ENCODE measurements at places on chromosomes 5 and 9.

DNA sequence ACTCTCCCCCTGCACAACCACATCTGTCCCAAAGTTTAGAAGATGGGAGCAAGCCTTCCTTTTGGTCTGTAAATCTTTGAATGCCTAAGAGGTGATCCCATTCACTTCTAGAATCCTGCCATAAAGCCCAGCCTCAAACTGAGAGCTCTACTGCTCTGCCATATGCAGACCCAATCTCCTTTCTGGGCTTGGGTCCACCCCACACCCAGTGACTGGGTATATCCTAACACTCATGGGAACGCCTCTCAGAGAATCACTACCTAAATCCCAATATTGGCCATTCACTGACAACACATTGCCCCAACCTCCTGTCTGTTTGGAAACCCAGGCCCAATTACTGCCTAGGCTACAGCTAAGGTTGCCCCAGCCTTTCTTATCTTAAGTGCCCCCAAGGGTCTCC lies 90.7 kb downstream of the MAMDC2 start:
- no peak for DNase-seq

GRCh38 chr9:99851500-99851822 lies 29.8 kb downstream of the NR4A3 start:
- no peak for DNase-seq

DNA sequence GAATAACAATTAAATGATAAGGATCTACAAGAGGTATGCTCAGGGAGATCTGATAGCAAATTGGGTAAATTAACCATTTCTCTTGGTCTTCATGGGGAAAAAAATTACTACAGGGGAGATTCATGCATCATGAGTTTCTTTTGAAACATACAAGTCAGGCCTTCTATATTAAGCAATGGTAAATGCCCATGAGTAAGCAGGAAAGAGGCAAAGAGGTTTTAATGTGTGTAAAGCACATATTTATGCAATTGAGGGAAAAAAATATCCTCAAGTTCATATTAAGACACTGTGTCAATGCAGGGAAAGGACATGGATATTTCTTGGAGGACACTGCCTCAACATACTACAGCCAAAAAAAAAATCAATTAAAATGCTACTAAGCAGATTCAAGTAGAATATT lies 73.4 kb upstream of the NR4A3 start:
- no peak for DNase-seq

GRCh38 chr5:51488803-51489642 lies 105.8 kb downstream of the ISL1 start:
- DNase-seq, result no peak

DNA sequence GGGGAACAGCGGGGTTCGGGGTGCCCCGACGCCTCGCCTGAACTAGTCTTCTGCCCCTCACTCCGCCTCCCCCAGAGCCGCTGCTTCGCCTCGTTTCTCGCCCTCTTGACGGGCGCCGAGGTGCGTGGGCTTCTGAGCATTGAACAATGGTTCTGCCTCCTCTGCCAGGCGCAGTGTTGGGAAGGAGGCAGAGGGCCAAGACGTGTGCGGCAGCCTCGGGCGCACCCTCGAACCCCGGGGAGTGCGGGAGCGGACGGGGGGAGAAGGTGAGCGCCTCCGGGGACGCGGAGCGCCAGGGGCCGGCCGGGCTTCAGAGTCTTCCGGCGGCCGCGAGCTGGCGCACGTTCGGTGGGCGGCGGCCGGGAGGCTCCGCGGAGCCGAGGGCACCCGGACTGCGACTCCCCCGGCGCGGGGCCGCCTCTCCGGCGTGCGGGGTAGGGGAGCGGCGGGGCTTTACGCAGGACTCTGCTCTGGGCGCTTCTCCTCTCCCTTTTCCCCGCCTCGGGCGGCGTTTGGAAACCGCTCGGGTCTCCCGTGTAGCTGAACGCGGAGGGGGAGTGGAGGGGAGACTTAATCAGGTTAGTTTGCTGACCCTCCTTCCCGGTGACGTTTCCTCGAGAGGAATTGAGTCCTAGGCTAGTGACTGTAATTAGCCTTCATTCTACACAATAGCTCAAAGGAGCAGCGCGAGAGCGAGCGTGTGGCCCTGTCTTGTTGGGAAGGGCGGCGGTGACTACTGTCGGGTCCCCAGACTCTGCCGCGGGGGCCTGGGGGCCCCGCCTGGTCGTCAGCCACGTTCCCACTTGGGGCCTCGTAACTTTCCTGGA lies 1.1 kb downstream of the VLDLR start:
- no peak for DNase-seq

DNA sequence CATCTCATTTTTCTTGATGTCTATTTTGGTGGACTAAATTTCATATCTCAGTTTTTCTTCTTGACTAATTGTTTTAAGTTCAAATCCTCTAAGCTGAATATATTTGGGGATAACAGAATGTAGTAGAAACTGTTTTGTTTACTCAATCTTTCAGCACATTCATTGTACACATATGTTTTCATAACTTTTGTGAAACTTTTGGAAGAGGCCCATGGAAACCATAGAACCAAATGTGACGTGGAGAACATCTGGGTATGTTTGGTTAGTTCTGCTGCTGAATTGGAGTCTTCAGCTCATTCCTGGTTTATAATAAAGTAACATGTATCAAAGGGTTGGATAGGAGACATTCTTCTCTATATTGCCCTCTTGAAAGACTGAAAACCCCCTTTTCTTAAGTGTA lies 88.4 kb downstream of the CCDC171 start:
- DNase-seq, result no peak

GRCh38 chr9:82490019-82490499 lies 501.5 kb downstream of the SPATA31D1 start:
- DNase-seq, result no peak

DNA sequence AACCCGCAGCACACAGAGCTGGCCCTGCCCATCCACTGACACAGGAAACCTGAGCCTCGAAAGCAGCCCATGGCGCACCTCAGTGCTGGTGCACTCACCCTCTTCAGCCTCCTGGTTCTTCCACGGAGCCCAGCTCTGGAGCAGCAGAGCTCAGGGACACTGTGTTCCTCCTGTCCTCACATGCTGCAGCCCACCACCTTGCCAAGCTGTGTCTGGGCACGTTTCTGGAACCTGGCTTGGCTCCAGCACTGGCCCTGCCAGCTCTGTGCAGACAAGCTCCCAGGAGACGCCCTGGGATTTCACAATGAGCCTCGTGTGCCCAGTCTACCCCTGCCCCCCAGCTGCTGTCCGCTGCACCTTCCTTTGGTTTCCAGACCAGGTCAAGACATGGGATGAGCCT lies 119.5 kb downstream of the SYK start:
- DNase-seq, result no peak

DNA sequence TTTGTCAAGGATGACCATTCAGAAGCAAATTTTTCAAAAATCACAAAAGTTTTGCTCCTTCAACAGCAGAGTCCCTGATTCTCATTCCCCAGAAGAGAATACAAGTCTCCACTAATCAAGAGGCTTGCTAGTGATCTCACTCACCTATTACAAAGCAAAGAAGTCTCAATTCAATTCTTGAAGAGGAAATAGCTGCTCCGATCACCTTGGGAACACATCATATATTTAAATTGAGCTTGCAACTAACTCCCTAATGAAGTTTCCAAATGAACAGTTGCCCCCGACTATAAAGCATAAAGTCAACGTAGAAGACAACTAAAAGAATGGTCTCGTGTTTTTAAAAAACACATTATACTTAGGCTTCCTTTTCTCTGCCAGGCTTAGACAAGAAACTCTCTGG lies 1.6 kb downstream of the LIFR start:
- DNase-seq, result no peak

- DNase-seq, result no peak
Observed at GRCh38 chr5:178580271-178580955, 9.8 kb downstream of the COL23A1 start.

- DNase-seq, result no peak
Observed at GRCh38 chr5:173495225-173495904, 121.1 kb downstream of the BOD1 start.

- DNase-seq, result no peak
Observed at GRCh38 chr9:36559036-36559695, 13.5 kb upstream of the MELK start.

DNA sequence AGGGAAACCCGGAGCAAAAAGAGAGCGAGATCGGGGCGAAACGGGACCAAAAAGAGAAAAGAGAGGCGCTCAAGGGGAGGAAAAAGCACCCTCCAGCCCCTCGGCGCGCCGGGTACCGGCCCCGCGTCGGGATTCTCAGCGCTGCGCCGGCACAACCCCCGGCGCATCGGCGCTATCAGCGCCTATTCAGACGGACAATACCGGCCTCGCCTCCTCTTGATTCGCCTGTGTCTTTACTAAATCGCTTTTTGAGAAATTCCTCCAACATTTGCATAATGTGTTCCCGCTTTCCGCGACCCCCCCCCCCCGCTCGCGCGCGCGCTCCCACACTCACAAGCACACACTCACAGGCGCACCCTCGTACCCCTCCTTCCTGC lies 578 bp downstream of the LHX6 start:
- no peak for DNase-seq

DNA sequence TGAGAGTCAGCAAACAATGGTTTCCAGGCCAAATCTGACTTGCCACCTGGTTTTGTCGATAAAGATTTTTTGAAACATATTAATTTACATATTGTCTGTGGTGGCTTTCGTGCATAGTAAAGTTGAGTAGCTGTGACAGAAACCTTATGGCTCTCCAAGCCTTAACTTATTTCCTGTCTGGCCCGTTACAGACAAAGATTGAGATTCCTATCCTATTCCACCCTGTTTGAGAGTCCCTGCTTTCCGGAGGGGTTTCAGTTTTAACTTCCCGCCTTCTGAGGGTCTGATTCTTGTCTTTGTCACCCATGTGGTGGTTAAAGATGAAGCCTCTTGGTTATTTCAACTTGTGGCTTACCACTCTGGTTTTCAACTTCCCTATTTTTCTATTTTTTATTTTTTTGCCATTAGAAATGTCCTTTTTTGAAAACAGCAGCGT lies 11.4 kb downstream of the OTULIN start:
- no peak for DNase-seq

GRCh38 chr9:102587281-102587680 lies 407.9 kb upstream of the CYLC2 start:
- DNase-seq, result no peak

GRCh38 chr5:2912741-2913140 lies 161.3 kb upstream of the IRX2 start:
- DNase-seq, result no peak

DNA sequence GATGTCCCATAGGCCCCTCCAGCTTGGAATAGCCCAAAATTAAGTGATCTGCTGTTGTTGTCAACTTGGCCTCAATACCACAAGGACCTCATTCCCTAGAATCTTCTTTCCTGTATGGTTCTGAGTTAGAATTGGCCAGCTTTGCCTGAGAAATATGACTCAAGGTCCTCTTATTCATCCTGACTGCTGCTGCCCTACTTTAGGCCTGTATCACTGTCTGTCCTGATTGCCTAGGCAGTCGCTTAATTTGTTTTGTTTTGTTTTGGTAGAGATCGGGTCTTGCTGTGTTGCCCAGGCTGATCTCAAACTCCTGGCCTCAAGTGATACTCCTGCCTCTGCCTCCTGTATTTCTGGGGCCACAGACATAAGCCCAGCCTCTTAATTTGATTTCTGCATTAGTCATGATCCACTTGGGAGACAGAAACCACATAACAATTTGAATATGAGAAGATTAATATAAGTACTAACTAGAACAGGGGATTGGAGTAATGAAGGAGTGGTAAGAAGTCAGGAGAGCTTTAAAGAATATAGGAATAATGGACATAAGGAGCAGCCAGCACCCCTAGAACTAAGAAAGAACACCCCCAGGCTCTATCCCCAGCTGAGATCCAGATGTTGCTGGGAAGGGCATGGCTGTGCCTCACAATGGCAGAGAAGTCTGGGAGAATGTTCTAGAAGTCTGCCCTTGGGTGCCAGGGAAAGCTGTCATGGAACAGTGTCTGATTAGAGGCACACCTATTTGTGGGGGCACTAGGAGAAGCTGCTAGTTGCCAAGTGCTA lies 4.6 kb downstream of the TEX53 start:
- DNase-seq, result no peak

GRCh38 chr9:118128313-118128712 lies 424.1 kb downstream of the TLR4 start:
- no peak for DNase-seq

- DNase-seq, result no peak
Observed at GRCh38 chr5:159100782-159101646, 1.3 kb upstream of the EBF1 start.

DNA sequence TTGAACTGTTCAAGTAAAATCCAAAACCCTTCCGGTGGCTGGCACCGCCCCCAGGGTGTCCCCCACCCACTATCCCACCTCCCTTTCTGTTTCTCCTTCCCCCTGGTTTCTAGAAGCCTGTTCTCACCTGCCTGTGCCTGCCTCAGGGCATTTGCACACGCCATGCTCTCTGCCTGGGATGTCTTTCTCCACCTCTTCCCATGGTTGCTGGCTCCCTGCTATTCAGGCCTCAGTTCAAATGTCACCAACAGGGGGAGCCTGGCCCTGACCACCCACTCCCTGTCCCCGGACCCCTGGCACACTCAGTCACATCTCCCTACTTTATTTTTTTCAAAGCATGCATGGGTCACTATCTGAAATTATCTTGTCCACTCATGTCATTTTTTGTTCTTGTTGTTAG lies 39.9 kb upstream of the EEIG1 start:
- no peak for DNase-seq

GRCh38 chr5:122741681-122742080 lies 33.2 kb upstream of the SNX2 start:
- no peak for DNase-seq

DNA sequence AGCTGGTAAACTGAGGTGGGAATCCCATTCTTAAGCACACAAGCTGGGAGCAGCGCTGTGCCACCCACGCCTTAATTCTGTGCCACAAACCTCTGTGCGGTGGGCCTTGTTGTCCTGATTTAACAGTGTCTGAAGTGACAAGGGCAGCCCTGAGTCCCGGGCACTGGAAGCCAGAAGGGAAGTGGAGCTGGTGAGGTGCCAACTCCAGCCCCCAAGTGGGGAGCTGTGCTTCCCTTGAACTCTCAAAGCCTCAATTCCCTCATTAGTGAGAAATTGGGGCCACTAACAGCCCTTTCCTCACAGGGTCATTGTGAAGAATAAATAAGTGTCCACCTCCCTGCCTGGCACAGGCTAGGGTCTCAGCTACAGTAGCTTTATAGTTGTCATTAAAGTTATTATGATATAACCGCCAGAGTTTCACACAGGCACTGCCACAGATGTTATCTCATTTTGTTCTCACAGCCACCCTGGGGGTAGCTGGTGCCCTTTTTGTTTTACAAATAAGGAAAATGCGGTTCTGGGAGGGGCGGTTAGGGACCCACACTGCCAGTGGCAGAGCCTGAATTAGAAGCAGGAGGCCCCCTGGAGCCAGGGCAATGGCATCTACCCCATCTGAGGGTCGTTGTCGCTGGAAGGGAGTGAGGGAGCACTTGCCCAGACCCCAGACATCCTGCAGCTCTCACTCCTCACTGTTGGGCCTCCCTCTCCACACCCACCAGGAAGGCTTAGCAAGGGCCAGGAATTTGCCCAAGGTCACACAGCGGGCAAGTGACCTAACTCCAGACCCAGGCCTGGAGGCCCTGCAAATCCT lies 2.1 kb upstream of the TLX3 start:
- no peak for DNase-seq

- DNase-seq, result no peak
Observed at GRCh38 chr5:146818822-146819221, 59.7 kb downstream of the PPP2R2B start.

Data from activated T-cell treated with anti-CD3 and anti-CD28 coated beads, Interleukin-2, amount 50 U/mL, for 4 hours (primary cell).